ENCODE measurements at places on chromosomes 13 and 19.

- no peak for DNase-seq
Measured at GRCh38 chr13:83281654-83282053, 600.6 kb downstream of the SLITRK1 start.

- DNase-seq = no peak
Measured at GRCh38 chr19:50022823-50023222, 2.3 kb downstream of the VRK3 start.

- no peak for DNase-seq
Measured at GRCh38 chr13:112068540-112069060, 1.7 kb downstream of the SOX1 start.

- no peak for DNase-seq
Measured at GRCh38 chr13:67855741-67856238, 625.7 kb upstream of the PCDH9 start.

- no peak for DNase-seq
Measured at GRCh38 chr13:80010286-80010831, 330.6 kb downstream of the SPRY2 start.

- DNase-seq = no peak
Measured at GRCh38 chr13:97798836-97799235, 154.6 kb upstream of the IPO5 start.

- no peak for DNase-seq
Measured at GRCh38 chr13:73547239-73547638, 488.4 kb downstream of the KLF5 start.

- DNase-seq = peak; percentile 63
Measured at GRCh38 chr19:1851654-1852580, 3.6 kb upstream of the REXO1 start.

DNA sequence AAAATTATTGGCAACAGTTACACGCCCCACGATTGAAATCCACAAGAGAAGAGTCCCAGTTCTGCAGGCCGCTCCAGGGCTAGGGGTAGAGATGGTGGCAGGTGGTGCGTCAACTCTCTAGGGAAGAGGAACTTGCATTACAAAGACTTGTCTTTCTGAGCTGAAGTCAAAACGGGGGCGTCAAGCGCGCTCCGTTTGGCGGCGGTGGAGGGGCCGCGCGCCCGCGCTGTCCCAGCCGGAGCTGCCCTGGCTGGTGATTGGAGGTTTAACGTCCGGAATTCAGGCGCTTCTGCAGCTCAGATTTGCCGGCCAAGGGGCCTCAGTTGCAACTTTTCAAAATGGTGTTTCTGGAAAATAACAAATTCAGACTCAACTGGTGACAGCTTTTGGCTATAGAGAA is 38.9 kb downstream of the SOX1 start:
- DNase-seq = no peak

- no peak for DNase-seq
Measured at GRCh38 chr13:46210362-46211083, 1.2 kb upstream of the LRRC63 start.

DNA sequence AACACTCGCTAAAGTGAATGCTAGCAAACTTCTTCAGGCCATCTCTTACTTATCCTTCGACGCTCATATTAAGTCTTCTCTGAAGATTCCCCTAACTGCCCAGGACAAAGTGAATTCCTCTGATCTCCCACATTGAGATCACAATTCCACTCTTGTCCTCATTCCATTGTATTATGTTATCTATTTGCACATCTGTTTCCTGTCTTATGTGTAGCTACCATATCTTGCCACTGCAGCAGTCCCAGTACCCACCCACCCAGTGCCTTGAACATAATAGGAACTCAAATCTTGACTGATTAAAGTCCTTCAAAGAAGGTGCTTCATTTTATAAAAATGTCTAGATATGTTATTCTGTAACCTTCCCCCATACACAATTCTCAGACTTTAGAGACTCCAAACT is 702.3 kb downstream of the DIAPH3 start:
- DNase-seq = no peak

GRCh38 chr19:18436671-18437490 is 1.1 kb downstream of the ISYNA1 start:
- DNase-seq = peak; percentile 64

GRCh38 chr19:38321646-38322196 is 2.1 kb downstream of the KCNK6 start:
- DNase-seq = no peak

GRCh38 chr13:42524487-42525034 is 49.4 kb upstream of the TNFSF11 start:
- DNase-seq = no peak

DNA sequence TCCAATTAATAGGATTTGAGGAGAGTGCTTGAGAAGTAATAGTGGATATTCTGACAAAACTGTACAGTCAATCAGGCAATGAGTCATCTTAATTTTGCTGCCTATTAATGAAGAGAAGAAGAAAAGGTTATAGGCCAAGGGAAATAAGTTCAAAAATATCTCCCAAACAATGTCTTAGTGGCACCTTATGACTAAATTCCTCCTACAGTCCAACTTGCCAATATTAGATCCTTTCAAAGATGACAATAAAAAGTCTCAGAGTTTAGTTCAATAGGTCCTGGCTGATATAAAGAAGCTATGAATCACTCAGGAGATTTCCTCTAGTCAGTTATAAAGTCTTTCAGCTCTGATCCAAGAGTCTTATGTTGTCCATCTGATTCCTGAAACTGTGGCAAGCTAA is 27.9 kb downstream of the UGGT2 start:
- no peak for DNase-seq

- no peak for DNase-seq
Measured at GRCh38 chr13:46995874-46996273, 99.0 kb upstream of the HTR2A start.

DNA sequence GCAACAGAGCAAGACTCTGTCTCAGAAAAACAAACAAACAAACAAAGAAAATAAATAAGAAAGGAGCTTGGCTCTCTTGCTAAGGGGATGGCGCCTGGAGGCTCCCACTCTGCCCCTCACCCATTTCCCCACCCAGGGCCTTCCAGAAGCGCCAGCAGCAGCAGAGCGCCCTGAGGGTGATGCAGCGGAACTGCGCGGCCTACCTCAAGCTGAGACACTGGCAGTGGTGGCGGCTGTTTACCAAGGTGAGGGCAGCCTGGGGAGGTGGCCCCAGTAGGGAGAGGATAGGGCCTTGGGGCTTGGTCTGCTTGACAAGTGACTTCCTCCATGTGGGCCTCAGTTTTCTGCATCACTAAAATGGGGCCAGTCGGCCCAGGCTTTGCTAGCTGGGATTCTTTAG is 59.8 kb downstream of the MYH14 start:
- DNase-seq = no peak

DNA sequence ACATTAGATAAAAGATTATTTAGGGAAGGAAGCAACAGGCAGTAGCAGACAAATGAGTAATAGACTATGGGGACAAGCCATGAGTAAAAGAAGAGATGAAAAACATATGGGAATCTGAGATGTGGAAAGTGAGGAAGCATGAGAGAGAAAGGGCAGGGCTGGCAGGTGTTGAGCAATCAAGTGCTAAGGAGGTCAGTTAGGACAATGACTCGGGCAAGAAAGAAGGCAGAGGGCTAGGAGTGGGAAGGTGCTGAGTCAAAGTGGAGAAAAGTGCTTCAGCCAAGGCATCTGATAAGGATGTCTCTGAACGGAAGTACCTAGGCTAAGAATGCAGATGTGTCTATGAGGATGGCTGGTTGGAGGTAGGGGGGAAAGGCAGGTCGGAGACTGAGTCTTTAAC is 291.9 kb upstream of the HTR2A start:
- DNase-seq = no peak

DNA sequence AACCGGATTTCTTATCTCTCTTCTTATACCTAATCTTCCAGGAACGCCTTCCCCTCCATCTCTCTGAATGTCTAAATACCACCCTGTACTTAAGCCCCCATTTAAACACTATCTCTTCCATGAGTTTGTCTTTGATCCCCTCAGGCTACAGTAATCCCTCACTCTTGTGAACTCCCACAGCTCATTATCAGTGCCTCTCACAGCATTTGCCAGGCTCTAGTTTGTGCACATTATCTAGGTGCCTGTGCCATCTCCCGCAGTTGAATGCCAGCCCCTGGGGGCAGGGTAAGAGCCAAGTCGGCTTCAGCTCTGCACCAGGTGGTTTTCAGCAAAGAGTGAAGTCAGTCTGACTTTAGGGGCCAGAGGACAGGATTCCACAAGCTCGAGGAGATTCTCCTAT is 71.4 kb downstream of the FREM2 start:
- DNase-seq = no peak

- DNase-seq = no peak
Measured at GRCh38 chr19:52602941-52603340, 32.9 kb downstream of the ZNF701 start.

GRCh38 chr19:44723952-44724319 is 24.6 kb upstream of the BCL3 start:
- peak; percentile 69 for DNase-seq
